SJSA1 (cell line): ENCODE measurements at places on chromosomes 7 and 10. TPM values are rescaled to one million over a fixed set of nuclear protein-coding genes. Genes with fewer than 3 reads are reported as not detected.

- no peak for DNase-seq
These were observed 30.6 kb downstream of the TMEM243 start for GRCh38 chr7:87188930-87189329.

GRCh38 chr7:30652132-30652531 lies 30.1 kb downstream of the CRHR2 start:
- DNase-seq = no peak

Gene PRXL2A
- 51.8 and 68.9 TPM in 2 replicates for total RNA-seq

DNA sequence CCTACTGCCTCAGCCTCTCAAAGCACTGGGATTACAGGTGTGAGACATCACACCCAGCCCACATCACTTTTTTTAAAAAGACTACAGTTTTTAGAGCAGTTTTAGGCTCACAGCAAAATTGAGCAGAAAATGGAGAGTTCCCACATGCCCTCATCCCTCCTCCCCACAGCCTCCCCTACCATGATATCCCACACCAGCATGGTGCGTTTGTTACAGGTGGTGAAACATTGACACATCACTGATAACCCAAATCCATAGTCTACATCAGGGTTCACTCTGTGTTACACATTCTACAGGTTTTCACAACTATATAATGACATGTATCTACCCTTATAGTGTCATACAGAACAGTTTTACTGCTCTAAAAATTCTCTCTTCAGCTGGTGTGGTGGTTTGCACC lies 24.3 kb upstream of the TOMM7 start:
- no peak for DNase-seq

DNA sequence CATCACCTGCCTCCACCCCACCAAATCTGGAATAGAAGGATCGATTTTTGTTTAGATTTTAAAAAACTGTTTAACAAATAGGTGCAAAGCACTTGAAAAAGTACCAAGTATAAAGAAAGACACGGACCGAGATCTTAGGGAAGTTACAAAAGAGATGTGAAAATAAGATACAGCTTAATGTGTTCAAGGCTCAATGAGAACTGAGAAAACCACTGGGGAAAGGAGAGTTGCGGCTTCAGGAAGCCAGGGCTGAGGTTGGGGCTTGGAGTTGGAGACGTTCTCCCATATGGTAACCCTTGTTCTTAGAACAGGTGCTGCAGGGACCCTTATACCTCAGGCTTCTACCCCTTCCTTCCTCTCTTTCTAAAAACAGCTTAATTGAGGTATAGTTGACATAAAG lies 140.2 kb downstream of the FANK1 start:
- no peak for DNase-seq

DNA sequence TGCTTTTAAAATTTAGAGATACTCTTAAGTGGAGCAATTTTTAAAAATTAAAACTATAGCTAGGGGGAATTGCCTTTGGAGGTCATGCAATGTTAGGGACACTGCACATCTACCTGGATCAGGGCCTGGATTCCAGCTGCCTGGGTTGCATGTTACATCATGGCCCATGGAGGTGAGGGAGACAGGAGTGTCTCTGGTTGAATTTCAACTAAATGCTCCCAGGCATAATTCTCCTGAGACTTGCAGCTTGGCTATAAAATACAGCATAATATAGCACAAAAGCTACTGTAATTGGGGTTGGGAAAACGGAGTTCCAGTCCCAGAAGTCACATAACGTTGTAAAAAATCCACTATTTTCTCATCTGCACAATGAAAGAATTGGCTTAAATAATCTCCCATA lies 782.5 kb downstream of the LRMDA start:
- DNase-seq = no peak
